ENCODE measurements at places on chromosomes 16 and 17.
A peak's percentile ranks its signal among the peaks of the same experiment; 100 is the strongest.

GRCh38 chr16:62738666-62739460, 702.6 kb upstream of the CDH8 start:
- DNase-seq: no peak

- DNase-seq: no peak
Measured at GRCh38 chr16:20803561-20804214, 2.6 kb downstream of the ERI2 start.

- peak; percentile 62 for DNase-seq
Measured at GRCh38 chr16:58249780-58250478, 44.9 kb downstream of the PRSS54 start.

DNA sequence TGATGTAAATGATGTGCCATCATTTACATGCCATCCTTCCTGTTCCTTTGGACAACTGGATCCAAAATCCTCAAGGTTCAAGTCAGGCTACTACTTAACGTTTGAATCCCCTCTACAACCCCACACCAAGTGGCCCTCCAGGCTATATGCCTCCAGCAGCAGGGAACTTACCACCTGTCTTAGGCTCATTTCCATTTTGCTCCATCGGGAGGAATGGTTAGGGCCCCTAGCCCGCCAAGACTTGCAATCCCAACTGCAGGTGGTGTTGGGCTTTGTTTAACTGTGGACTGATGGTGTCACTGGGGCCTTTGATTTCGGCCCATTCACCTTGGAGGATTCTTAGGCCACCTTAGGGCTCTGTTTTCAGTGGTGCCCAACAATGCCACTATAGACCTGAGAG, 9.7 kb downstream of the HNF1B start:
- DNase-seq: no peak

GRCh38 chr17:62781831-62782251, 26.3 kb downstream of the MARCHF10 start:
- no peak for DNase-seq

DNA sequence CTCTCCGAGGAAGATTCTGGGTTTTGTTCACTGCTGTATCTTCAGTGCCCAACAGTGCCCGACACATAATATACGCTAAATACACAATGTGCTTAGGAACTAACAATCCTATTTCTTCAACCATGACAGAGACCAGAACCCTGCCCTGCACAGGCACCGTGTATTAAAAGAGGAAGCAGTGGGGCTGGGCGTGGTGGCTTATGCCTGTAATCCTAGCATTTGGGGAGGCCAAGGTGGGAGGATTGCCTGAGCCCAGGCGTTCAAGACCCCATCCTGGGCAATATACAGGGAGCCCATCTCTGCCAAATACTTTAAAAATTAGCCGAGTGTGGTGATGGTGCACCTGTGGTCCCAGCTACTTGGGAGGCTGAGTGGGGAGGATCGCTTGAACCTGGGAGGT, 19.3 kb downstream of the ARL2BP start:
- no peak for DNase-seq

DNA sequence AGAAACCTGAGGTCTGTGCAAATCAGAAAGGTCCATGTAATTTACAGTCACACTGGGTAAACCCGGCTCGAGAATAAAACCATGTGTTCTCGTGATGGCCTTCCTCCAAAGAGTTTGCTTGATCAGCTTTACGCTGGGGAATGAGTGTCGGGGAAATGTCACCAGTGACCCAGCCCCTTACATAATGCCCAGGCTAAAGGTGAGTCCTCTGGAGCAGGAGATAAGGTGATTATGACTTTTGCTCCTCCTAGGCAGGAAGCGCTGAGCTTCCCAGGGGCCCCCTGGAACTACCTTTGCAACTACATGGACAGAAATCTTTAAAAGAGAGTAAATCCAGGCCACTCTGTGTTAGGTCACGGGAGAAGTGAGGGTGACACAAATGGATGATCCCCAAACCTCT, 15.7 kb downstream of the SLC6A4 start:
- no peak for DNase-seq

GRCh38 chr17:74288785-74289184, 14.8 kb downstream of the DNAI2 start:
- no peak for DNase-seq

- DNase-seq: no peak
Measured at GRCh38 chr16:78333808-78334207, 234.4 kb downstream of the WWOX start.

GRCh38 chr17:74599448-74599939, 7.4 kb upstream of the CD300LD start:
- DNase-seq: no peak

DNA sequence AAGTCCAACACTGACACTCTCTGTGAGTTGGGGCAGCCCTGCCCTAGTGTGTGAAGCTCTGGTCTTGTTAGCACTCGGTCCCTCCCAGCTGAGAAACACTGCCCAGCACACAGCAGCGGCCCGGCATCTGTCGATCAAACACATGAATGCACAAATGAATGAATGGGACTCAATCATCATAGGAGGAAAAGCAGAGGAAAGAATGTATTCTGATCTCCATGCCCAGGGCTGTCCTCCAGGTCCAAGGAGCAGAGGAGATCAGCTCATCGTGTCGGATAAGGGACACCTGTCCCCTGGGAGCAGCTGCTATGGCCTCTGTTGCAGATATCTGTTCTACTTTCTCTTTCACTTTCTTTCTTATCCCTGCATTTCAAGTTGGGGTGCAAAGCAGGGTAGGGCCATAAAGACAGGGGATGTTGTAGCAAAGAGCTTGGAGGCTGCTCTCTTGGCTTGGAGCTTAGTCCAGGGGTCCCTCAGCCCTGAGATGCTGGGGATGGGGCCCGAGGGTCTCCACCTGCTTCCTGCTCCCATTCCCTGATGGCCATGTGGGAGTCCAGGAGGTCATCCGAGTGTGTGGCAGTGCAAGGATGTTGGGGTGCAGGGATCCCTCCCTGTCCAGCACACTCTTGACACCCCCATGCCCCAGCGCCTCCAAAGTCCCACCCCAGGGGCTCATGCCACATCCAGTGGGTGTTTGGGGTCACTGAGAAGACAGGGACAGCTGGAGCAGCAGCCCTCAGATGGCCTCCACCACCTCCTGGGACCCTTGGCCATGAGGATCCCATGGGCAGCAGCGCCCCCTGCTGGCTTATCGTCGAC, 88.2 kb downstream of the IRF8 start:
- DNase-seq: no peak

DNA sequence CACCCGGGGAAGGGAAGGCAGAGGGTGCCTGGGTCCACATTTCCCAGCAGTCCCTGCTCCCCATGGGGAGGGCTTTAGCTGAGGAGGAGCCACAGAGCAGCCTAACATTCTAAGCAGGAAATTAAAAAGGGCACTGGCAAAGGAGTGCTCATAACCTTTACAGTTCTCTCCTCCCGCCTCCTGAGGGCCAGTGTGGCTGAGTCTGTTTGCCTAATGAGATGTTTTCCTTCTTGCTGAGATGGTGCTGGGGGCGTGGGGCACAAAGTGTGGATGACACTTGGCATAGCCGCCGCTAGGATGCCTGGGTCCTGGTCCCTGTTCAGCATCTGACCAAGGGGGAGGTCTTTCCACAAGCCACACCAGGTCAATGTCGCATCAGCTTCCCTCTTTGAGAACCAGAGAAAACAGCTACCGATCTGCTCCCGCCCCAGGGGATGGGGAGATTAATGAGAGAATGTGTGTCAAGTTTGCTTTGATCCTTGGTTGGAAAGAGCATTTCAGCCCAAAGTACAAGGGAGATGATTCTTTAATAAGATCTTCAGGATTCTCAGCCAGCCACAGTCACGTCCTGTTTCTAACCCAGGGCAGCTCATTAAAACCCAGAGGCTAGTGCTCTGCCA, 5.8 kb downstream of the KIF18B start:
- no peak for DNase-seq

- DNase-seq: peak; percentile 23
Measured at GRCh38 chr17:15123593-15124263, 141.4 kb downstream of the PMP22 start.

- peak; percentile 57 for DNase-seq
Measured at GRCh38 chr17:69773081-69773480, 301.9 kb upstream of the KCNJ16 start.

DNA sequence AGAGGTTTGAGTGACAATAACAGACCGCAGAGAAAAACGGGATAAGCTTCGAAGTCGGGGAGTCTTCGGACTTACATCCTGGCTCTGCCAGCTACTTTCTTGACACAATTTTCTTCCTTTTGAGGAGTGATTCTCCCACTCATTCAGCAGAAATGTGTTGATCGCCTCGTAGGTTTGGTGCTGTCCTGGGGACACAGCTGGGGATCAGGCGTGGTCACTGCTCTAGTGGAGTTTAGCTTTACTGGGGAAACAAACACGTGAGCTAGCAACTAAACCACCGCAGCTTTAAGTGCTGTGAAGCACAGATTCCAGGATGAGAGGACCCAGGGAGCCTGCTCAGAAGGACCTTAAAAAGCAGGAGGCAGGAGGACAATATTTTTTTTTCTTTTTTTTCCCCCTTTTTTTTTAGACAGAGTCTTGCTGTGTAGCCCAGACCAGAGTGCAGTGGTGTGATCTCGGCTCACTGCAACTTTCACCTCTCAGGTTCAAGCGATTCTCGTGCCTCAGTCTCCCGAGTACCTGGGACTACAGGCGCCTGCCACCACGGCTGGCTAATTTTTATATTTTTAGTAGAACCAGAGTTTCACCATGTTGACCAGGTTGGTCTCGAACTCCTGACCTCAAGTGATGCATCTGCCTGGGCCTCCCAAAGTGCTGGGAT, 858 bp downstream of the NUBP1 start:
- peak; percentile 78 for DNase-seq

GRCh38 chr17:35265566-35266141, 22.8 kb downstream of the SLFN5 start:
- no peak for DNase-seq

- DNase-seq: peak; percentile 65
Measured at GRCh38 chr17:75270218-75270965, 639 bp downstream of the MIF4GD start.

- DNase-seq: no peak
Measured at GRCh38 chr16:10202649-10203048, 20.4 kb upstream of the GRIN2A start.

GRCh38 chr17:77640252-77640651, 318.3 kb upstream of the TNRC6C start:
- no peak for DNase-seq

DNA sequence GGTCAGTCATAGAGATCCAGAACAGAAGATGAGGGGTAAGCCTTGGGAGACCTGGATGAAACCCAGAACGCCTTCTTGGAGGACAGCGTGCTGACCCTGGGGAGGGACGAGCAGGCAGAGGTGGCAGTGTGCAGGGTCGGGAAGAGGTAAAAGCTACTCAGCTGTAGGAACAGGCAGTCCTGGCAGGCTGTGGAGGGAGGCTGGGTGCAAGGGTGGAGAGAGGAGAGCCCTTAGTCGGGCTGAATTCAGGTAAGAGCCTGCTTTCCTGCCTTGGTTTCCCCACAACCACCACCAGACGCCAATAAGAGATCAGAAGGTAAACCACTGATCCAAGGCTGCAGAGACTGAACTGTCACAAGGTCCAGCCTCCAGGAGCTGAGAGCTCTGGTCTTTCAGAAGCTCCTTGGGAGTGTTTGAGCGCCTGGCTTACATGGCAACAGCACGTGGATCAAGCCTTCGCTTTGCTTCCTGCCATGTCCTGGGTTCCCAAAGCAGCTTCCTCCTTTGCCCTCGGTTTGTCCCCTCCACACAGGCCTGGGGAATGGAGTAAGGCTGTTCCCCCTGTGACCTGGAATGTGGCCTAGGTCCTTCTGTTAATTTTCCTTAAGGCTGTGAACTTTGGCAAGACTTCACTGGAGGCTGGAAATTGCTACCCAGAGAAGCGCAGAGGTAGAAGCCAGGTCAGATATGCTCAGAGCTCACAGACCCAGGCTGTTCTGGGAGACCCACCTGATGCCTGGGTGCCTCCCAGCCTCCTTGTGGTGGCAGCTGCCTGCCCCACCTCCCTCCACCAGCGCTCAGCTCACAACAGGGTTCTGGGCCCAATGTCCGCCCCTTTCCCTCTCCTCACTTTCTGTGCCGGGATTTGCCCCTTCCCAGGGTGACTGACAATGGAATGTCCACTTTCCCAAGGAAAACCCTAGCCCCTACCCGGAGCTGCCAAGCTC, 3.9 kb upstream of the PDK2 start:
- DNase-seq: no peak

- no peak for DNase-seq
Measured at GRCh38 chr17:61393904-61394629, 5.6 kb upstream of the TBX2 start.

GRCh38 chr17:16046966-16047365, 47.3 kb downstream of the TTC19 start:
- DNase-seq: no peak

- DNase-seq: peak; percentile 78
Measured at GRCh38 chr17:1365445-1366039, 34.5 kb downstream of the YWHAE start.

DNA sequence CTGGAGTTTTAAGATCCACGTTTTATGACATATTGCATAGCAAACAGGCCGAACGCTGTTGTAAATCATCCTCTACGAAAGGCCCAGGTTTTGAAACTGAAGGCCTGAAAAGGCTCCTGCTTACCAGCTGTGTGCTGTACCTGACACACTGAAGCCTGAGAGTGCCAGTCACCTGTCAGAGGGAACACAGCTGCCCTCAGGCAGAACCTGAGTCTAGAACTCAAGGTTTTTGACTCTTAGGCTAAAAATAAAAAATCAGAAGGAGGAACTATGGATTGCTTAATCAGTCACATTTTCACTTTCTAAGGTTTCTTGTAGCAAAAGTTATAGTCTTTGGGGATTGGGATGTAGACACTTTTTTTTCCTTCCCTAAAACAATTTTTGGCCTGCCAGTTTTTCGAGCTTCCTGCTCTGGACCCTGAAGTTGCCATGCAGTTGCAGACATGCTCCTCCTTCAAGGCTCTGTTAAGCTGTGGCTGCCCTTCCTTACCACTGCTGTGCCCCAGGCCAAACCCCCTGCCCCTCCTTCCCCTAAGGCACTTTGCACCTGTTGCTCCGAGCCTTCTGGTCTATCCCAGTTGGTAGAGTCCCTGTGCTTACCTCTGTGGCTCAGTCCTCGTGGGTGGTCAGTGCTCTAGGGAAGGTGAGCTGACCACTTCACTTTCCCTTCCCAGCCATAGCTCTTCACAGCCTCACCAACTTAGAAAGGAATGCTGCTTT, 56.6 kb downstream of the TENT4B start:
- no peak for DNase-seq

DNA sequence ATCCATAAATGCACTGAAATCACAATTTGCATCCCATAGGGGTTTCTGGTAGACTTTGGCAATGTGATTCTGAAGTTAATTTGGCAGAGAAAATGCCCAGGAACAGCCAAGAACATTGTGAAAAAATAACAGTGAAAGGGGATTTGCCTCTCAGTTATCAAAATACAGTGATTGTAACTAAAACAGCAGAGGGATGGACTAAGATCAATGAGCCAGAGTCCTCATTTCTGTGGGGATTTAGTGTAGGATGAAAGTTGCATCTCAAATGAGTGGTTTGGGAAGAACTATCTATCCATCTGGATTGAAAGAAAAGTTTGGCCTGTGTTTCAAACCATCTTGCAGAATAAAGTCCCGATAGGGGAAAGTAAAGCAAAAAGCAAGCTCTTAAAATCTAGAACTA, 28.1 kb downstream of the MYBBP1A start:
- no peak for DNase-seq

GRCh38 chr17:57528058-57528451, 217.0 kb downstream of the CCDC182 start:
- no peak for DNase-seq

- peak; percentile 69 for DNase-seq
Measured at GRCh38 chr17:28725660-28726225, 290 bp downstream of the TLCD1 start.
